ENCODE measurements at places on chromosomes 1 and 21.

DNA sequence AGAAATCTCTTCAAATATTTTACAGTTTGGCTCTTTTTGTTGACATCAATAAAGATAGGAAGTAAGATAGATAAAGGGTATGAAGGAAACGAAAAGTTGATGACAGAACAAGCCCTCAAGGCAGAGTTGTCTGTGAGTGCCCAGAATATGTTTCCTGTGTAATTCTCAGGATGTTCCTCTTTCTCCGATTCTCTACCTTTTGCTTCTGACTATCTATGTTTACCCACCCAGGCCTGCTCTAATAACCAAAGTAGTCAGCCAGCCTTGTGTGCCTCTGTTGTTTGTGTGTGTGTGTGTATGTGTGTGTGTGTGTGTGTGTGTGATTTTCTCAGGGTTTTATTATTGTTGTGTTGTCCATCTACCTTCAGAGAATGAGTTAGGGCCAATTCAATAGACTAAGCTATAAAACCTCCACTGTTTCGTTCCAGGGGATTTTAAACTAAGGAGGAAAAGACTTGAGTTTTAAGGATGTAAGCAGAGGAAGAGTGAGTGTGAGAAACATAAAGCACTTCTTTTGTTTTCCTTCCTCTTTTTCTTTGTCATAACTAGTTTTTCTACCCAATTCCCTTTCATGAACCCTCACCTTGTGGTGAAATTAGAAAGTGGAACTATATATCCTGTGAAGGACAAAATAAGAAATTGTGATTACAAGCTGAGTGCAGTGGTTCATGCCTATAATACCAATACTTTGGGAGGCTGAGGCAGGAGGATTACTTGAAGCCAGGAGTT lies 627.4 kb upstream of the NR5A2 start:
- DNase-seq, result no peak

DNA sequence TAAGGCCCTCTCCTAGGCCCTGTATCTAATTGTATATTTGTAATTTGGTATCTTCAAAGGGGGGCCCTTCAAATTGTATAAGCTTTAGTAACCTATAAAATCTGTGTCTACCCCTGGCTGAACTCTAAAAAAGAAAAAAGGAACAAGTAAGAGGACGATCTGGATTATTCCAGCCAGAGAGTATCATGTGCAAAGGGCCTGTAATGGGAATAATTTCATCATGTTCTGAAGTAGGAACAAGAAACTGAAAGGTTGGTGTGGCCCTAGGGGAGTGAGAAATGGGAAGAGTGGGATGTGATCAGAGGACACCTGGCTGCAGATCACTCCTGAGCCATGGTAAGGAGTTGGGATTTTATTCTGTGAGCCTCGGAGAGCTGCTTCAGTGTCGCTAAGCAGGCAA lies 14.7 kb downstream of the PTAFR start:
- DNase-seq, result no peak

- DNase-seq, result no peak
These were observed 8.6 kb downstream of the TNFRSF18 start for GRCh38 chr1:1197551-1198422.

- peak; percentile 20 for DNase-seq
These were observed 11.3 kb downstream of the FAM20B start for GRCh38 chr1:179036844-179037465.

- DNase-seq, result no peak
These were observed 58.9 kb upstream of the DUSP10 start for GRCh38 chr1:221800831-221801230.

DNA sequence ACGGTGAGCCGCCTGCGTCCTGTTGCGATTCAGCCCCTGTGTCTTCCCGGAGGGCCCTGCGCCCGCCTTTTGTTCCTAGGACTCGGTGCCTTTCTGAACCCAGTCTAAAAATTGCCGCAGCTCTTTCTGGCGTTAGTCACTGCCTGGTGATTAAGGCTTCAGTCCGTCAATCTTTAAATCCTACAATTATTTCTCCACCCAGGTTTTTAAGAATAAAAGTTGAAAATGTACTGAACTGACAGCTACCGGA lies 16.2 kb upstream of the PDXK start:
- no peak for DNase-seq

- DNase-seq, result no peak
These were observed 38.4 kb downstream of the ATF3 start for GRCh38 chr1:212647004-212647403.

GRCh38 chr1:178362747-178363146 lies 134.0 kb downstream of the CLEC20A start:
- DNase-seq, result no peak

DNA sequence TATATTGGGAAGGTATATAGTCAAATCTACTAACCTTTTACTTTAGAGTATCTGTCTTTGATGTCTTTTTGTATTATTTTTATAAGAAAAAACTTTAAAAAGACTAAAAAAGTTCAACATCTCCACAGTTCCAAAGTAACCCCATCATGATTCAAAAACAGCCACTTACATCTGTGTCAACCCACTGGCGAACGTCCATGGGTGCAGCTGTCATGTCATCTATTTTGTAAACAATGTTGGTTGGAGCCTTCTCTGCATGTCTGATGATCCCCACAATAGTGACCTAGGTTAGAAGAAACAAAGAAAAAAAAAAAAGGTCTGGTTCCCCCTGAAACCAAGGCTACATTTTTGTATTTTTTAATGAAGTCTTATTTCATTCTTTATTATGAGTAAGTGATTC lies 28.0 kb upstream of the SMPDL3B start:
- no peak for DNase-seq

DNA sequence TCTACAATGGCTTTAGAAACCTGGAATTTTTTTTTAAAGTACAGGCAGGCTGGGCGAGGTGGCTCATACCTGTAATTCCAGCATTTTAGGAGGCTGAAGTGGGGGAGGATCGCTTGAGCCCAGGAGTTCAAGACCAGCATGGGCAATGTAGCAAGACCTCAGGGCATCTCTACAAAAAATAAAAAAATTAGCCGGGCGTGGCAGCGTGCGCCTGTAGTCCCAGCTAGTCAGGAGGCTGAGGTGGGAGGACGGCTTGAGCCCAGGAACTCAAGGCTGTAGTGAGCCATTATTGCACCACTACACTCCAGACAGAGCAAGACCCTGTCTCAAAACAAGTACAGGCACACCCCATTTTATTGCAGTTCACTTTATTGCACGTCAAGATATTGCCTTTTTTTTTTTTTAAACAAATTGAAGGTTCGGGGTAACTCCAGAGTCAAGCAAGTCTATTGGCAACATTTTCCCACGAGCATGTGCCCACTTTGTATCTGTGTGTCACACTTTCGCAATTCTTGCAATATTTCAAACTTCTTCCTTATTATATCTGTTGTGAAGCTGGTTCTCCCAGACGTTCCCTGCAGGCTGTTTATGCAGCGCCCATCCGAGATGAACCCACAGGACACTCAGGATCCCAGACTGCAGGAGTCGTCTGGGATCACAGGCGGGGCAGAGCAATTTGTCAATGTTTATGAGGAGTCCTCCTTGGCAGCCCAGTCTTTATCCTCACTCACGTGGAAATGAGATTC lies 4.7 kb downstream of the HES2 start:
- DNase-seq, result no peak

DNA sequence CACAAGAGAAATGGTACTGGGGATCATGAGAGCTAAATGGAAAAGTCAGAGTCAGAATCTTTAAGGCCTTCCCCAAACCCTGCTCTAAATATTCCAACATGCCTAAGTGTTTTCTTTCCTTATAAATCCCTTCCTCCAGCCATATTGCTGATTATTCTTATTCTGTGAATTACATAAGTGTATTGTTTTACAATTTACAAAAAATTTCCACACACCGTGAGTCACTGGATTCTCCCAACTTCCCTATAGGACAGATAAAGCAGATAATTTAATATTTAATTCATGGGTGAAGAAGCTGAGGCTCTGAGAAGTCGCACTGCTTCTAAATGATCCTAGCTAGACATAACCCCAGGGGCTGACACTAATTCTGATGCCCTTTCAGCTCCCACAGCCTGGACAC lies 243.3 kb upstream of the JUN start:
- no peak for DNase-seq

DNA sequence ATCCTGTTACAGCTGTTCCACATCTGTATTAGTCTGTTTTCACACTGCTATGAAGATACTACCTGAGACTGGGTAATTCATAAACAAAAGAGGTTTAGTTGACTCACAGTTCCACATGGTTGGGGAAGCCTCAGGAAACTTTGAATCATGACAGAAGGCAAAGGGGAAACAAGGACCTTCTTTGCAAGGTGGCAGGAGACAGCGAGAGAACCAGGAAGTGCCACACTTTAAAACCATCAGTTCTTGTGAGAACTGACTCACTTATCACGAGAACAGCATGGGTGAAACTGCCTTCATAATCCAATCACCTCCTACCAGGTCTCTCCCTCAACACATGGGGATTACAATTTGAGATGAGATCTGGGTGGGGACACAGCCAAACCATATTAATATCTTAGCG lies 110.3 kb upstream of the TRABD2B start:
- no peak for DNase-seq

DNA sequence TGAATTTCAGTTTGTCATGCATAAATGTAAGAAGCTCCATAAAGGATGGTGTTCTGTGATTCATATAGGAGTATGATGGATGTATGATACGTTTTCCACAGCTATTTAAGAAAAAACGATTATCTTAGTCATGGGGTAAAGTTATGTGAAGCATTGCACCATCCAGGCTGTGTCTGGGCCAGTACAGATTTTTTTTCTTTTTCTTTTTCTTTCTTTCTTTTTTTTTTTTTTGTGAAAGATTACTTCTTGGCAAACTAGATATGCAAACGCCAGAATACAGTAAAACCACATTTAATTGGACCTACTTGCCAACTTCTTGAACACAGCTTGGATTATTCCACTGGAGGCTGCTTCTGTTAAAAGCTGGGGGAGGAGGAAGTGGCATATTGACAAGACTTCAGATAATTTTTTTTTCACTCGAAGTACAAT lies 14.9 kb downstream of the ZBTB18 start:
- no peak for DNase-seq

DNA sequence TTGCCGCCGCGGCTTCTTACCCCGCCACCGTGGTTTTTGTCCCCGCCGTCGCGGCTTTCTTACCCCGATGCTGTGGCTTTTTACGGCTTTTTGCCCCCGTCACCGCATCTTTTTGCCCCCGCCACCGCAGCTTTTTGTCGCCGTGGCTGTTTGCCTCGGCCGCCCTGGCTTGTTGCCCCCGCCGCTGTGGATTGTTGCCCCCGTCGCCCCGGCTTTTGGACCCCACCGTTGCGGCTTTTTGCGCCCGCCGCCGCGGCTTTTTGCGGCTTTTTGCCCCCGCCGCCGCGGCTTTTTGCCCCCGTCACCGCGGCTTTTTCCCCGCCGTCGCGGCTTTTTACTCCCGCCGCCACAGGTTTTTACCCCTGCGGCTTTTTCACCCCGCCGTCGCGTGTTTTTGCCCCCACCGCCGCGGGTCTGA lies 3934.3 kb downstream of the SRGAP2C start:
- no peak for DNase-seq

DNA sequence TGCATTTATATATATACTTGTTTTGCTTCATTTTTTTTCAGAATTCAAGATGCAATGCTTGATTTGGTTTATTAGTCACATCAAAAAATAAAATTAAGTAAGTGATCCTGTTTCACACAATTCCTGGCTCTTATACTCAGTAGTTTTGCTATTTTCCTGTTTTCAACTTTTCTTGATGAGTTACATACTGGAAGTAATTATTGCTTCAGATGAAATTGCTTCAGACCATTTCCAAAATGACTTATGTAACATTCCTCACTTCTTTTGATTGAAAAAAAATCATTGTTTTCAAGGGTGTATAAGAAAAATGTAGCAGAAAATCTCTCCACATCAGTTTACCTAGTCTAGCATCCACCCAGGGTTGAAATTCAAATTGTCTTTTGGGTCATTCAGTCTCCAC lies 65.0 kb downstream of the RGS2 start:
- no peak for DNase-seq

- no peak for DNase-seq
These were observed 89.3 kb upstream of the SGIP1 start for GRCh38 chr1:66444438-66445265.

DNA sequence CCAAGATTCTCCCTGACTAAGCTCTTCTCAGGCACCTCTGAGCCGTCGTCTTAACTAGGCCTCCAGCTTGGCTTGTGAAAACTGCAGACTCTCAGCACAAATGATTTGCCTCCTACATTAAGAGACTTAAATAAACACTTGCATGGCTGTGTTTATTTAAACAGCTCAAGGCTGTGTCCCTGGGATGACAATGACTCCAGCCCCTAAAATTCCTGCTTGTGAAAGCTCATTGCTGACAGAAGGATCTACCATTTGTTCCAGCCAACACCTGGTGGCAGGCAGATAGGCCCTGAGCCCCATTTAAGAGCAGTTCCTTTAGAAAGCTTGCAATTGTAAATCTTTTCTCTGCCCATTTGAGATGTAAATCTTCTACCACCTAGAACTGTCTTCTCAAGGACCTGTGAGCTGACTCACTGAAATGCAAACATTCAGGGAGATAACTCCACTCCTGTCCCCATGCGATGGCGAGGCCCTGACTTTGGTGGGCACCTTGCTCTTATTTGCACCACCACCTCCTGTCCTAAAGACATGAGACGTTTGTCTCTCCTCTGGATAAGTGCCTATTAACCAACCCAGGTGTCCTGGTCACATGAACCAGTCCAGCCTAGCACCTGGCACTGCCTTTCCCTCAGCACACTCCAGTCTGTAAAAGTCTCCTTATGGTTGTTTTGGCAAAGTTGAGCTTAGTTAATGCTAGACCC lies 15.1 kb upstream of the PCP4 start:
- no peak for DNase-seq

- no peak for DNase-seq
These were observed 3.7 kb downstream of the PCSK9 start for GRCh38 chr1:55043011-55043410.

DNA sequence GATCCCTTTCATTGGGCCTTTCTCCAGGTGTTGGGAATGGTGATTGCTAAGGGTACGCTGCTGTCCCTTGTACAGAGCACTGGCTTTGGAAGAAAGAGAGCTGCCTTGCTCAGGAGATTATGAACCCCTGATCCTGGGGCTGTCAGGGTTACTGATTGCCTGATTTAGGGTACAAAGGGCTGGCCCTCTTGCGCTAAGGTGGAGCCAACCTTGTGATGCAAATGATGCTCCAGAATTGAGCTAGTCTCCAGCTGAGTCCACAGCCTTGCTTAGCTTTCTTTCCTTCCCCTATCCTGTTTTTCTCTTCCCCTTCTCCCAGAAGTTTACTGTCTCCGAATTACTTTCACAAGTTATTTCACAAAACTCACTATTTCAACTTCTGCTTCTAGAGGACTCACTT lies 334.7 kb downstream of the AMY1C start:
- no peak for DNase-seq

GRCh38 chr1:63082766-63083165 lies 239.6 kb upstream of the FOXD3 start:
- DNase-seq, result no peak

GRCh38 chr1:183987593-183988318 lies 49.8 kb downstream of the COLGALT2 start:
- DNase-seq, result no peak

GRCh38 chr1:97943354-97943753 lies 22.5 kb upstream of the DPYD start:
- DNase-seq, result no peak
